ENCODE measurements at places on chromosomes 6 and 20.

- DNase-seq, result no peak
Observed at GRCh38 chr6:14690120-14691056, 555.5 kb upstream of the JARID2 start.

DNA sequence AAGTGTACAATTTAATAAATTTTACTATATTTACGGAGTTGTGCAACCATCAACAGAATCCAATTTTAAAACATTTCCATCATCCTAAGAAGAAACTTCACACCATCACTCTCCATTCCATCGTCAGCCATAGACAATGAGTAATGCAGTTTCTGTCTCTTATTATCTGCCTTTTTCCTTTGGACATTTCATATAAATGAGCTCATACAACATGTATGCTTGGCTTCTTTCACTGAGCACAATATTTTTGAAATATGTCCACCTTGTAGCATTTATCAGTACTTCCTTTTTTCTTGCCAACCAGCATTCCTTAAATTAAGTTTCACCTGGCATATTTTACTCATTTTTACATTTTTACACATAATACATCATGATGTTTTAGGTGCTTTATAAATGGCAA lies 22.7 kb upstream of the HIVEP1 start:
- DNase-seq, result no peak

- DNase-seq, result no peak
Observed at GRCh38 chr6:111922454-111923297, 49.4 kb upstream of the FYN start.

DNA sequence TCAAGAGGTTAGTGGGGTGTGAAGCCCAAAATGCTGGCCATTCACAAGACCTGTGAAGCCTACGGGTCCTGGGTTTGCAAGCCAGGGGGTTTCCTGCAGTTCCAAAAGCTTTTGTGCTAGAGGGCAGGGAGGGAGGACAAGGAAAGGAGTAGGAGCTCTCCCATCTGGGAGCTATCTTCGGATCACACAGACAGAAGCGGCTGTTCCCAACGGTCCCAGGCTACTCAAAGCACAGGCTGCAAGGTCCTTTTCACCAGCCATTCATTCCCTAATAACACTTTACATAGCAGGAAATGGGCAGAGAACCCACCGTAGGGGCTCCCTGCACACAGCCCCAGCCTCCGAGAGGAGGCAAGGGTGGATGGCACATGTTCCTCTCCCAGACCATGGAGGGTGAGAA lies 296.9 kb downstream of the FOXC1 start:
- no peak for DNase-seq

GRCh38 chr20:38222231-38222922 lies 38.2 kb downstream of the KIAA1755 start:
- peak; percentile 54 for DNase-seq

DNA sequence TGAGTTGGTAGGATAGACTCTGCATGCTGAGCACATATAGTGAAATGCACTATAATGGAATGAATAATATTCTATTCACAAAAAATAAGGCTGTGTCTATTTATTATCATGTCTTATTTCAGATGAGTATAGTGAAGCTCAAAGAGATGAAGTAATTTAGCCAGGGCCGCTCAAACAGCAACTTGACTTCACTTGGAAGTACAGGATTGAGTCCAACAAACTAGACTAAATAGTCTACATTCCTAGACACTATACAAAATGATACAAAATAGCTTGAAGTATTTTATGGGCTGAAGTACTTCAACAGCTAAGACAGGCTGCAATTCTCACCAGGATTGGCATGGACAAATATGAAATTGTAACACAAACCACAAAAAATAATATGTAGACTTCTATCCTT lies 144.5 kb upstream of the DST start:
- DNase-seq, result no peak

GRCh38 chr20:56166781-56167465 lies 81.6 kb upstream of the MC3R start:
- no peak for DNase-seq

- DNase-seq, result no peak
Observed at GRCh38 chr6:60671369-60671768, 1614.7 kb downstream of the KHDRBS2 start.

DNA sequence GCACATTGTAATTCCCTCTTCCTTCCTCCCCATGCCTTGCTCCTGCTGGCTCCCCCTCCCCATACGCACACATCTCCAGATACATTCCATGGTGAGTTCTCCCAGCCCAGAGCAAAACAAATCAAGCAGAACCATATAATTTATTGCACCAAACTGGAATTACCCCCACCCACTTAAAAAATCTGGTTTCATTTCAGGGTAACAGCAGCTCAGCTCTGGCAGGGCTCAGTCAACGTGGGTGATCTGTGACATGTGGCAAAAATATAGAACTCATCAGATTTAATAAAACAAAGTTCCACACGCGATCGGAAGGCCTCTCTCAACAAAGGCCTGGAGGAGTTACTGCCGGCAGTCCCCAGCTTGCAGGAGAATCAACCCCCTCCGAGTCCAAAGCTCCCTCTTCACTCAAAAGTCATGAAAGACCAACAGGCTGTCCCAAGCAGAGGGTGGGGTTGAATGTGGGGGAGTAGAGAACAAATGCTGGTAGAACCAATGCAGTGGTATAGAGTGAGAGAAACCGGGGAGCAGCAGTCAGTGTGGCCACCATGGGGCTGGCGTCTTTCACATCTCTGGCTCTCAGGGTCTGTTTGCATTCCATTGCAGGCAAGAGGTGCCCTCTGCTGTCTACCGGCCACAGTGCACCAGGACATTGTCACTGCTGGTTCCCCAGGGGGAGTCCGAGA lies 323.3 kb upstream of the NT5E start:
- no peak for DNase-seq

DNA sequence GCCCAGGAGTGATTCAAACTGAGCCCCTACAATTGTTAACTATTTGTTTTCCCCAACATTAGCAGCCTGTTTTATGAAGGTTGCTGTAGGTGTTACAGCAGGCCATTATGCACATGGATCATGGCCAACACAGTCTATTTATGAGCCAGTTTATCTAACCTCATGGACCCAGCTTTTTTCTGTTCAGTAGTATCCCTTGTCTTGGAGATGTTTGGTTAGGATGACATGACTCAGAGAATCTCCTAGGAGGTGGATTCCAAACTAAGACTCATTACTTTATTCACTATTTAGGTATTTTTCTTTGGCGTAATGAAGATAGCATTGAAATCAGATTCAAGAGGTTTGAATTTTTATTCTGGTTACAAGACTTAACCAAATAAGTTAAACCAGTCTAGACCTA lies 62.8 kb upstream of the TFB1M start:
- DNase-seq, result no peak

GRCh38 chr20:23928788-23929187 lies 49.2 kb upstream of the CST5 start:
- DNase-seq, result no peak

- no peak for DNase-seq
Observed at GRCh38 chr6:26539071-26539615, 977 bp downstream of the HMGN4 start.

GRCh38 chr20:62804021-62804626 lies 511 bp upstream of the OGFR start:
- no peak for DNase-seq

GRCh38 chr6:48765352-48765961 lies 654.5 kb upstream of the PTCHD4 start:
- no peak for DNase-seq

- DNase-seq, result no peak
Observed at GRCh38 chr6:126075335-126076071, 89.2 kb downstream of the TRMT11 start.

GRCh38 chr20:58667975-58668374 lies 16.9 kb downstream of the STX16 start:
- DNase-seq, result no peak

DNA sequence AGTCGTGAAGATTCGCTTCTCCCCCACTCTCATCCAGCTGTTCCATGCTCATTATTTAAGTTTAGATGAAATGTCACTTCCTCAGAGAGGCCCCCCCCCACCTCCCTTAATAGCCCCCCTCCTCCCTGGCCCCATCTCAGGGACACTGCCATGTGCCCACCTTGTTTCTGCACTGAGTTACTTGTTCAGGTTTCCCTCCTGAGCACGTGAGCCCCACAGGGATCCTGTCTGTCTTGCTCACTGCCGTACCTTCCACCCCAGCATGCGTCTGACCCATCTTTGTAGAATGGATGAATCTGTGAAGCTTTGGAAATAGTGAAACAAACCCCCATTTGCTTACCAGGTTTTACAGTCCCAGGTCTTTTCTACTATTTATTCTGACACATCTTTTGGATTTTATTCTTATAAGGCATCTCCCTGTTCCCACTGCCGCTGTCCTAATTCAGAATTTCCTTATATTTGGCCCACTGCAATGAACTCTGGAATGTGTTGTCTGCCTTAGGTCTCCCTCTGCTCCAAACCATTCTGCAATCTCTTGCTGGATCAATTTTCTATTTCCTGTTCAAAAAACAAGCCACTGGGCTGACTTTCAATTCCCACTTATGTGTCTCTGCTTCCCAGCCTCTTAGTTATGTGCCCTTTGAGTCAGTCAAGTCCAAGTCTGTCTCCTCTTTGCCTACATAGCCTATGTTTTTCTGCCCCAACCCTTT lies 136.5 kb upstream of the ECI2 start:
- no peak for DNase-seq

GRCh38 chr6:3222506-3223038 lies 4.9 kb downstream of the TUBB2B start:
- no peak for DNase-seq

GRCh38 chr6:106860940-106861339 lies 113.6 kb downstream of the CD24 start:
- no peak for DNase-seq

DNA sequence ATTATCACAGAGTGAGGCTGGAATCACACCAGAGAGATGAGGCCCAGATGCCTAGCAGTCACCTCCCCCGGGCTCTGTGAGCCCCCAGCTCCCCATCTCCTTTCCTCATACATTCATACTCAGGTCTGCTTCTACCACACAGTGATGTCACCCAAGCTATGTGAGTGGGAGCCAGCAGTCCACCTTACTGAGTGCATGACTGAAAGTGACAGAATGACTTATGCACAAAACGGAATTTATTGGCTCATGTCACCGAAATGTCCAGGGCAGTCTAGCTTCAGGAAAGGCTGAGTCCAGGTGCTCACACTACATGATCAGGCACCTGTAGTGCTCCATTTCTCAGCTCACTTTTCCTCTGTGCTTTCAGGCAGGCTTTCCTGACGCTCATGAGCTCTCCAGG lies 36.7 kb upstream of the CCN6 start:
- no peak for DNase-seq

- DNase-seq, result no peak
Observed at GRCh38 chr6:135866445-135867123, 15.1 kb downstream of the PDE7B start.

- no peak for DNase-seq
Observed at GRCh38 chr6:33592595-33593413, 12.7 kb upstream of the BAK1 start.

DNA sequence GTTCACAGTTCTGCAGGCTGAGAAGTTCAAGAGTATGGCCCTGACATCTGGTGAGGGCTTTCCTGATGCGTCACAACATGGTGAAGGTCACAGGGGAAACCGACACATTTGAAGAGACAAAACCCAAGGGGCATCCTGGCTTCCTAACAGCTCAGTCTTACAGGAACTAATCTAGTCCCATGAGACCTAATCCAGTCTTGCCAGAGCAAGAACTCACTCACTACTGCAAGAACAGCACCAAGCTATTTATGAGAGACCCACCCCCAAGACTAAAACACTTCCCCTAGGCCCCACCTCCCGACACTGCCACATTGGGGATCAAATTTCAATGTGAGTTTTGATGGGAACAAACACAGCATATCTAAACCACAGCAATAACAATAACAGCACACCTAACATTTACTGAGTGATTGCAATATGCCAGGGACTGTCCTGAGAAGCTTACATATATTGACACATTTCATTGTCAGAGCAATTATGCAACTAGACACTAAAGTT lies 46.6 kb downstream of the TPBG start:
- DNase-seq, result no peak

DNA sequence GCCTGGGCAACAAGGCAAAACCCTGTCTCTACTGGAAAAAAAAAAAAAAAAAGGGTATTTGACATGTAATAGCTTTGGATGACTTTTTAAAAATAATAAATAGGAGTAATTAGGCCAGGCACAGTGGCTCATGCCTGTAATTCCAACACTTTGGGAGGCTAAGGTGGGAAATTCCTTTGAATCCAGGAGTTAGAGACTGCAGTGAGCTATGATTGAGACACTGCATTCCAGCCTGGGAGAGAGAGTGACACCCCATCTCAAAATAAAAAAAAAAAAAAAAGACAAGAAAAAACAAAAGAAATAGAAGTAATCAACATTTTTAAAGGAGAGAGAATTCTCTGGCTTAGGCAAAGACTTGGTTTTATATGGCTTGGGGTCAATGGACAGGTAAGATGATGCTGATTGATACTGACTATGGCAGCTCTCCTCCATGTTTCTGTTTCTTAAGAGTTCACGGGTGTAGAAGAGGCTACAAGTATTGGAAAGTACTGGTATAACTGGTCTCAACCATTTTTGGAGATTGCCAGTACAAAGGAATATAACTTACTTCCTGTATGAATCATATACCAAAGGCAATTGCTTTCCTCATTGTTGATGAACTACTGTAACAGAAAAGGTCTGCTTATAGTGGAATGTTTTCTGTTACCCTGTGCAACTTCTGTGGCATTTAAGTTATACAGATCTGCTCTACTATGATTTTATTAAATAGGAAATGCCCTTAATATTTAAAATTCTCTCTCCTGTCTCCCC lies 10.1 kb downstream of the MAP3K5 start:
- no peak for DNase-seq

GRCh38 chr6:12350644-12351170 lies 60.5 kb downstream of the EDN1 start:
- no peak for DNase-seq

DNA sequence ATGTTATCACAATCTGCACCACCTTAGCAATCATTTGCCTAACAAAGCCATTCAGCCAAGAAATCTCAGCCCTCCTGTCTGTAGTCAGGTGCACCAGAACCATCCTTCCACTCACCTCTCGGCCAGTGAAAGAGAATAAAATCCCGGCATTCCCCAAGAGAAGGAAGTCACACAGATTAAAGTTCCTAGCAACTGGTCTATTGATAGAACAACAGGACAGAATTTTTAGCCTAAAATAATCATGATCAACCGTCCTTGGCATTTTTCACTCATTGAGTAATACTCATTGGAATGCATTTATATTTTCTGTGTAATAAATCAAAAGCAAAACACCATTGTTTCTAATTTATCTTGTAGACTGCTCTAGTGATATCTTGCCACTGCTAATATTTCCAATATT lies 85.7 kb upstream of the CDH4 start:
- no peak for DNase-seq

- DNase-seq, result no peak
Observed at GRCh38 chr6:39377539-39377950, 55.0 kb upstream of the KCNK16 start.

DNA sequence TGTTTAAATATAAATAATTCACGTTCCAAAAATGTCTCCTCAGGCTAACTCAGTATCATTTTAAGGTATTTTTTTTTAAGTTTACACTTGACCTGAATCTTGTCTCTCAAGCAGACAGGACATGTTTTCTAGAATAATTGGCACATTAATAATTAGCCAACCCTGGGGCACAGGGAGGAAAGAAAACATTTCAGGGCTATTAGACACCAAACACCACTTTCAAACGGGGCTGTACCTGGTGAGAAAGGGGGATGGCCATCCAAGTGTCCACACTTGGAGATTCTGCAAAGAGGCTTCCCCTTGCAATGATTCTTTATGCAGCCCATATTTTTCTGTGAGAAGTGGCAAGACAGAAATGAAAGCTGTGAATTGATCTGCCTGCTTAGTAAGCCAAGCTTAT lies 560.8 kb downstream of the CD109 start:
- DNase-seq, result no peak
